ENCODE measurements at places on chromosomes 1 and 21.

DNA sequence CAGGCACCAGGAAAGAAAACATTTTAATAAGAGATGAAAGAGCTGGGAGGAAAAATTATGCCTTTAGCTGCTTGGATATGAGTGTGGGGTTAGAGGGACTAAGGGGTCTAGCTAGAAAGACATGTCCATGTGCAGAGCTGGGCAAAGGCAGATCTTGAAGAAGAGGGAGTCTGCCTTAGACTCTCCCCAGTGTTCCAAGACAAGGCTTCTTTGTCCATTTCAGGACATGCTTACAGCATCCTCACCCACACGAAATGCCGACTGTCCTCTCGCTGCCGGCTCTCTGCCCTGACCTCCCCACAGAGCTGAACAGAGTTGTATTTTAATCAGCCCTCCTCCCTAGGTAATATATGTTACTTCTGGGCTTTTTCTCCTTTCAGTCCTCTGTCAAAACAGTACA is 100.7 kb upstream of the ATP1B1 start:
- no peak for DNase-seq

DNA sequence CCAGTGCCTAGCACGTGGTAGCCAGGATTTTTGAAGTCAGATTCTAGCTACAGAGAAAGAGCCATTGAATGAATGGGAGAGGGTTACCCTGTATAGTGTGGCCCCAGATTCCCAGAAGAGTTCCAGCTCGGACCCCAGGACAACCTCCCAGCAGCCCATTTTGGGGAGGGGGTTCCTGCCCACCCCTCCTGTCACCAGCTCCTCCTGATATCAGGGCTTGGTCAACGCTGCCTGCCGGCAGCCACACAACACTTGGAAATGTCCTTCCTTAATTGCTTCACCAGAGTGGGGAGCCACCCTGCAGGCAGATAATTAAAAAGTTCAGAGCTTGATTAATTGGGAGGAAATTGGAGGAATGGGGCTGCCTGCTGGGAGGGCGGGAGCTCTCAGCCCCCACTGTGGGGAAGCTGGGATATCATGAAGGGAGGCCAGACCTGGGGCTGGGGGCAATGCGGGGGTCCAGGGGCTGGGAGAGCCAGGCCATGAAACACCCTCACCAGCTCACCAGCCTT is 120.5 kb downstream of the LACTBL1 start:
- no peak for DNase-seq

- DNase-seq, result no peak
Measured at GRCh38 chr1:223088713-223089240, 54.3 kb downstream of the TLR5 start.

GRCh38 chr1:236785477-236785876 is 9.6 kb upstream of the MTR start:
- DNase-seq, result no peak

DNA sequence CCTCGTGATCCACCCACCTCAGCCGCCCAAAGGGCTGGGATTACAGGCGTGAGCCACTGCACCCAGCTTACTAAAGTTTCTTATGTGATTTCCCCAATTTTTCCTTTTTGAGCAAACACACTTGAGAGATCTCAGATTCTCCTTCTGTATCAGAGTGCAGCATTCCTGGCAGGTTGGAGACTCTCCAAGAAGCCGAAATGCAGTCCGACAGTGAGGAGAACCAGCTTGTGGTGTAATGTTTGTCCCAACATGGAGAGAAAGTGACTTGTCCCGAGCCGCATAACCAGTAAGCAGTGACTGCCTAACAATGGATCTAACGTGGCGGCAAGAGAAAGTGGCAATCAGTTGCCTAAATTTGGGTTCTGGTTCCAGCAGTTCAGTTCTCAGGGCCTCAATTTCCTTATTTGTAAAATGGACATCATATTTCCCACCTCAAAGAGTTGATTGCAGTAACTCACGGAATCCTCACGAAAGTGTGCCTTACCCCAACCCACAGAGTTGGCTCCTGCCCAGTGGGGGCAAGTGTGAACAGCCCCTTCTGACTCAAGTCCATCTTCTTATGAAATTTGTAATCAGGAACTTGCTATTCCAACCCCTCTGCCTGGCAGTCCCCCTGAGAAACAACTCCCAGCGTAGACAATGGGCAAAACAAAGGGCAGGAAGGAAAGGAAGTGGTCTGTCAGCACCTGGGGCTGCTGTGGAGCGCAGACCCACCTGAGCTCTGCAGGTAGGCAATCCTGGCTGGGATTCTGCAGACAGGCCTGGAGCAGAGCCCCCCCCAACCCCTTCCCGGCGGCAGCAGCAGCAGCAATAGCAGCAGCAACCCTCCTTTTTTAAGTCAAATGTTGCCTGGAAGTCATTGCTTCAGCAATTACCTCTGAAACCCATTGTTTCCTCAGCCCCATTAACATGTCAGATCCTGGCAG is 223.6 kb upstream of the POU3F1 start:
- no peak for DNase-seq

DNA sequence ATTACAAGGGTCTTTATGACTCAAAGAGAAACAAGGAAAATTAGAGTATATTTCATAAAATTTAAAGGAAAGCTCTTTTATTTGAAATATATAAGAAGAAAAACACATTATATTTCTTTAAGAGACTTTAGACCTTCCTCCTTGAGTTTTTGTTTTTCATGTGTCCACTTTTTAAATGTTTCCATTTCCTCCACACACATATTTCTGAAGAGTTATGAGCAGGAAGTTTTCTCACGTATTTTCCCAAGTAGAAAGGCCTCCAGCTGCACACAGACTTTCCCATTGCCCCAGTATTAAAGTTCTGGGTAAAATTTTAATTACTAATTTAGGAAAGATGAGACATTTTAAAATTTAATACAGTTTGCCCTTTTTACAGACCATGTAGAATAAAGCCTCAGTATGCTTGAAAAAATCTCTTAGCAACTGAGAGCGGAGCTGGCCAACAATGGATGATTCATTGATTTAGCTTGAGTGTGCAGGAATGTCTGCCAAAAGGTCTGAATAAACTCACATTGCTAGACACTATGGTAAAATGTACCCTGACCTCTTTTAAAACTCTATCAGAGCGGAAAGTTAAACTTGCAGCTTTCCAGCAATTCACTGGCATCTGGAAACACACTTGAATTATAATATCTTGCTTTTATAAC is 57.9 kb downstream of the DDAH1 start:
- no peak for DNase-seq

GRCh38 chr1:206570529-206570928 is 41.7 kb downstream of the EIF2D start:
- DNase-seq, result no peak

DNA sequence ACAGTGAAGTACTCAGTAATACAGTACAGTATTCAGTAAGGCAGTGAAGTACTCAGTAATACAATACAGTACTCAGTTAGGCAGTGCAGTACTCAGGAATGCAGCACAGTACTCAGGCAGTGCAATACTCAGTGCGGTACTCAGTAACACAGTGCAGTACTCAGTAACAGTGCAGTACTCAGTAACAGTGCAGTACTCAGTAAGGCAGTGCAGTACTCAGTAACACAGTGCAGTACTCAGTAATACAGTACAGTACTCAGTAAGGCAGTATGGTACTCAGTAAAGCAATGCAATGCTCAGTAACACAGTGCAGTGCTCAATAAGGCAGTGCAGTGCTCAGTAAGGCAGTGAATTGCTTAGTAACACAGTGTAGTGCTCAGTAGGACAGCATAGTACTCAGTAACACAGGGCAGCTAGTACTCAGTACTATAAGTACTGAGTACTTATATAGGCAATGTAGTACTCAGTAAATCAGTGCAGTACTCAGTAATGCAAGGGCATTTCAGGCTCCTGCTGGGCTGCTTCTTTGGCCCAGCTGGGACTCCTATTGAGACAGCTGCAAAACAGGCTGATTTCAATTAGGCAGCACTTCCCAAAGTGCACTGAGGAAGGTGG is 411.3 kb downstream of the DISC1 start:
- no peak for DNase-seq

- no peak for DNase-seq
Measured at GRCh38 chr1:205340676-205341075, 16.0 kb downstream of the KLHDC8A start.

DNA sequence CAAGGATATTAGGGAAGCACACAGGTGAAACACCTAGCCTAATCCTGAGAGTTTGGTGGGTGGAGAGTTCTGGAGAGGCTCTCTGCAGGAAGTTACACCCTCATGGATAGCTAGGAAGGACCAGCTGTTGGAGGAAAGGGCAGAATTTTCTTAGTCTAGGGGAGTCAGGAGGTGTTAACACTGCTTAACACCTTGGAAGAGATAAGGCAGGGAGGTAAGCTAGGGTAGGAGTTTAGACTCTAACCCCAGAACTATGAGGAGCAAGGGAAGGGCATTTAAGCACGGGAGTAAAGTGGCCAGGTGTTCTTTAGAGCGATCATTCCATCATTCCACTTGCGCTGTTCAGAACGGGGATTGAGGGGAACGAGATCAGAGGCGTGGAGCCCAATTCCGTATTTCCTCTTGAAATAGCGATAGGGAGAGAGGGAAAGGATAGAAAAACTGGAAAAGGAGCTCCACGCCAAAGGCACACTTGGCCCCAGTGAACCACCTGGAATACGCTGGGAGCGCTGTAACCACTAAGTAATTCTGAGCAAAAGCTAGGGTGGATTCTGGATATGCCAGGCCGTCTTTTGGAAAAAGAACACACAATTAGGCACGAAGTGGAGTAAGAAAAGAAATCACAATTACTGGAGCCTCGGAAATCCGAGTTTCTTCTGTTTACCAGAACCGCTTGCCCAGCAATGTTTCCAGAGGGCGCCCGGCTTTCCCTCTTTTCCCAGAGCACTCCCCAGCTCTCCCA is 1.5 kb upstream of the GPR137B start:
- no peak for DNase-seq
